ENCODE measurements at places on chromosomes 1 and 21.

DNA sequence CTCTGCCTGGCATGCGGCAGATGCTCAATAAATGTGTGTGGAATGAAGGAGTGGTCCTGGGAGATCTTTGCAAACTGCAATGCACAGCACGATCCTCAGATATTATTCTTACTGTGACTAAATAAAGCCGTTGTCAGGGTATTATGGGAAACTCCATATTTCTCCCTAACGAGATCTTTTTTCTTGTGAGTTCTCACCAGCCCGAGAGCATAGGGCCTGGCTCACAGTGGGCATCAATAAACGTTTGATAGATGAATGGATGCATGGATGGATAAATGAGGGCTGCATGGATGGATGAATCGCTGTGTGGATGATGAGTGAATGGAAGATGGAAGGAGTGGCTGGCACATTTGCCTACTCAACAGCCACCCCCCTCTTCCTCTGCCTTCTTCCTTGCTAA lies 69.6 kb downstream of the SDC3 start:
- no peak for DNase-seq

DNA sequence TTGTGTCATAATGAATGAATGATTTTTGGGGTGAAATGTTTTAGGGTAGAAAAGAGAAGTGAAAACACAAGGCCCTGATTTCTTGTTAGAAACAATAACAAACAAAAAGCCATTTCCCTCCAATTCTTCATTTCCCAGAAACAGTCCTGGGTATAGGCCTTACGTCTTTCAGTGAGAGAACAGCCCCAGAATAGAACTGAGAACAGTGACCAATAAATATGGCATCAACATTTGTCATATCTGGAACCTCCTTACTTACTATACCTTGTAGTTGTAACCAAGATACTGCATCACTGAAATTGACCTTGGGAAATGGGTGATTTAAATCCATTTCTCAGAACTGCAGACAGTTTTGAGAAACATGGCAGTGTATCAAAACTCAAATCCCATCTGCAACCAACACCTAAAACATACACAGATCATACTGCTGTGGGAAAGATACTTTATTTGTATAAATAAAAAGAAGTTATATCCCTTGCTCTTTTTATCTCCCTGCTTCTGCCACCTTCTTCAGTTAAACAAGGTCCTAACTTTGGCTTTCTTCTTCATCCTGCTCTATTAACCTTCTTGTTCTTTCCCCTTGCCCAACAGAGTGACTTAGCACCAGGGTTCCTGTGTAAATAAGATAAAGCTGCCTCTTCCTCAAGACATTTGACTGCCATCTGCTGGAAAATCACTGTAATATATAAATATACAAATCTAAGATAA lies 19.5 kb downstream of the XKR8 start:
- peak; percentile 55 for DNase-seq

GRCh38 chr21:34935452-34935851 lies 113.7 kb downstream of the RUNX1 start:
- DNase-seq, result peak; percentile 56

DNA sequence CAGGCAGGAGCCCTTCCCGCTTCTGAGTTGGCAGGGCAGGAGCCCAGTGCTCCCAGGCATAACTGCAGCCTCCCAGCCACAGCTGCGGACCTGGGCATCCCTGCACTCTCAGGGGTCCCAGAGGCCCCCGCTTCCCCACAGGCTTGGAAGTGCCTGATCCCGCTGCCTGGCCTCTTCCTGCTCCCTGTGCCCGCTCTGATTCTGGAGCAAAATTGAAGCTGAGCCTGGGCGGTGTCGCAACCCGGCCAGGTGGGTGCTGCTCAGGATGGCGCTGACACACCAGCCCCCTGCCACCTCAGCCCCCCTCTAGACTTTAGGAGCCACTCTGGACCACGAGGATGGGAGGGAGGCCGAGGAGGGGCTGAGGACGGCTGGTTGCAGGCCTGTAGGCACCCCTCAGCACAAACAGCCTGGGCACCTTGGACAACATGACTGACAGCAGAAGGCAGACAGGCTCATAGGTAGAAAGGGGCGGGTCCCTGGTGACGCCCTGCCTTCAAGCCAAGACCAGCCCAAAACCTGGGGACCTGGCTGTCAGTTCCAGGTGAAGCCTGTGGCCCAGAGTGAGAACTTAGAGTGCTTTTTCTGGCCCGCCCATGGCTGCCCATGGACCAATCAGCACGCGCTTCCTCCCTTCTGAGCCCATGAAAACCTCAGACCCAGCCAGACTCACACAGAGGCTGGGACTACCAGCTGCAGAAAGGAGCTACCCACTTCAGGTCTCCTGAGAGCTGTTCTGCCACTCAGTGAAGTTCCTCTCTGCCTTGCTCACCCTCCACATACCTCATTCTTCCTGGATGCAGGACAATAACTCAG lies 7.2 kb downstream of the HLCS start:
- no peak for DNase-seq
